ENCODE measurements at places on chromosomes 12 and 14.

DNA sequence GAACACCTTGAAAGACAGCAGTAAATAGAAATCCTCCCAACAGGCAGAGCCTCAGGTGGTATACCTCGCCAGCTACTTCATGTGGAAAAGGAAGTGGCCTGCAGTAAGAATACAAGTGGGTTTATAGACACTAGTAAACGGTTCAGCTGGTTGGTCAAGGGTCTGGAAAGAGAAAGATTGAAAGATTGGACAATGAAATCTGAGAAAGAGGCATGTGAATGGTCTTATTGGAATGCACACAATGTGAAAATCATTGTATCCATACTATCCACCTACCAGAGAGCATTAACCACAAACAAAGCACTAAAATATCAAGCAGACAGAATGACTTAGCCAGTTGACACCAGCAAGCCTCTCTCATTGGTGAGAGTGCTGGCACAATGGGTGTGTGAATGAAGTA is 98.2 kb downstream of the SSPN start:
- DNase-seq: no peak

- DNase-seq: no peak
Measured at GRCh38 chr12:71840231-71840847, 780 bp downstream of the TBC1D15 start.

DNA sequence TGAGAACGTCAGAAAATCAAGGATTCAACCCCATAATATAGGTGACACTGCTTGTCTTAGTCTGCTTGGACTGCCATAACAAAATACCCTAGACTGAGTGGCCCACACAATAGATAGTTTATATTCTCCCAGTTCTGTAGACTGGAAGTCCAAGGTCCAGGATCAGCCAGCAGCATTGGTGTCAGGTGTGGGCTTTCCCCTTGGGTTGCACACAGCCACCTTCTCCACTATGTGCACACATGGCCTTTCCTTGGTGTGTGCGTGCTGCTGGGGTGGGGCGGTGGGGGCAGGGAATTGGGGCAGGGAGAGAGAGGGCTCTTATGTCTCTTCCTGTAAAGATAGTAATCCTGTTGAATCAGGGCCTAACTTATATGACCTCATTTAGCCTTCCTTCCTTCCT is 106.4 kb downstream of the SLC25A47 start:
- no peak for DNase-seq

GRCh38 chr12:6295094-6295811 is 15.2 kb upstream of the PLEKHG6 start:
- DNase-seq: no peak

DNA sequence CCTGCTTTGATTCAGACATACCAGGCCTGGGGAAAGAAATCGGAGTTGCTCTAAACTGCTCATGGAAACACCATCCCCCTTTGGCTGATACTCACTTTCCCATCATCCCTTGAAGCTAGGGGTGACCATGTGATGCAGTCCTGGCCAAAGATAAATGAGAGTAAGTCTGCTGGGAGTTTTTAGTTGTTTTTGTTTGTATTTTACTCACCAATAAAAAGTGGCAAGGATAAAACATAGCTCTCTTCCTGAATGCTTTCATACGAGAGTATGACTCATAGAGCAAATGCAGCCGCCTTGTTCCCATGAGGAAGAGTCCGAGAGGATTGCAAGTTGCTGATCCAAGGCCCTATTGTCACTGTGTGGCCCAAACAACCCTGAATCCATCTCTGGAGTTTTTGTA is 126.4 kb upstream of the TMEM132C start:
- DNase-seq: no peak

- DNase-seq: no peak
Measured at GRCh38 chr14:52312931-52313355, 1.2 kb upstream of the PTGER2 start.

GRCh38 chr14:100034468-100034867 is 30.8 kb upstream of the EVL start:
- no peak for DNase-seq

GRCh38 chr12:91109148-91109564 is 2.1 kb downstream of the LUM start:
- peak; percentile 1 for DNase-seq

GRCh38 chr12:112214064-112214463 is 88.7 kb downstream of the TRAFD1 start:
- DNase-seq: no peak

- DNase-seq: no peak
Measured at GRCh38 chr12:13538136-13538535, 341.6 kb downstream of the EMP1 start.

GRCh38 chr14:35416108-35416750 is 11.7 kb upstream of the NFKBIA start:
- no peak for DNase-seq

- no peak for DNase-seq
Measured at GRCh38 chr12:107159384-107159900, 66.1 kb upstream of the CRY1 start.

DNA sequence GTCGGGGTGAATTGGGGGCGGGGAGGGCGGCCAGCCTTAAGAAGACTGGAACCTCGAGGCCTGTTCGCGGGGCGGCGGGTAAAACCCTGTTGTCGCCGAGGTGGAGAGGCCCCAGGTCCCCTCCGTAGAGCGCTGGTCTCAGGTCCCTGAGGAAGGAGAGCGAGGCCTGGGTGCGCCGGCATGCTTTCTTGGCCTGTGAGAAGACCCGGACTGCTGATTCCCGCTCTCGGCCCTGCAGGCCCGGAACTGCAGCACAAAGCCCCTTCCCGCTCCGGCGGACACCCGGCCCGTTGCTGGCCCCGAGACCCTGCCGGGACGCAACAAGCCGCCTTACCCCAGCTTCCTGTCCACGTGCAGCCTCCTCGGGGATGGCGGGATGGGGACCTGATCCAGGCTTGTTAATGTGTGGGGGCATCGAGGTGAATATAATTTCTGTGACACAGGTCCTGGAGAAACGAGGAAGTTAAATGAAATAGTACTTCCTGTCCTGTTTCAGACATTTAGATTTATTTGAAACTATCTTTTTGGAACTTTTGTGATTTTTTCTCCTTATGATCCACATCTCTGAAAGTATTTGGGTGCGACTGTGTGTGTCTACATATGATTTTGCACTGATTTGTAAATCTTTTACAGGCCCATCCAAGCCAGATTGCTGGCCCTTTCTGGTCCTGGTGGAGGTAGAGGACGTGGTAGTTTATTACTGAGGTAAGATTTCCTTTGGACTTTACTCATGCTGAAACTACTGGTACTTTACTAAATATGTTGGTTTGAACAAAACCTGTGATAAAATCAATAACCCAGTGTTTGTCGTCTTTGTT is 600 bp downstream of the PNN start:
- DNase-seq: no peak

GRCh38 chr12:1083889-1084262 is 92.9 kb downstream of the ERC1 start:
- no peak for DNase-seq

DNA sequence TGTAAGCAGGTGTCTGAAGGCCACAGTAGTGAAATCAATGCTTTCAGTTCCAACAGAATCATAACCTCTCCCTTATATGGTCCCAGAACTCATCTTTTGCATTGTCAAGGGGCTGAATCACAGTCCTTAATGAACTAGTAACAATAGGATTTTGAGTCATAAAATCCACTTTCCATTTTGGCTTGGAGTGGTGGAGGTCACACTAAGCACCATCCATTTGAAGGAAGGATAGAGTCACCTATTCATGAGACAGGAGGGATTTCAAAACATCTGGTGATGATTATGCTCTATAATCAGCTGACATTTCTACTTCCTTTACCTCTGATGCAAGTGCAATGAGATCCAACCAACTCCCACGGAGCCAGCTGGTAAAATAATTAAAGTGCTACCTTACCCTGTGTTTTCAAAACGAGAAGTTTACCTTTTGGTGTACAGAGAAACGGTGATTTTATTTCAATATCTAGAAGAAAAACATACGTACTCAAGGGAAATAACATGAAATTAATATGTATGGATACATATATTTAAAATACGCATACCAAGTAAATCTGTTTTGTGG is 59.1 kb downstream of the TMEM132D start:
- DNase-seq: no peak

- no peak for DNase-seq
Measured at GRCh38 chr12:6765634-6766581, at the start of gene PTMS. Gene PTMS, plus strand, starts transcription at chr12:6766363. Its CDS starts 343 bp downstream, at chr12:6766706.

GRCh38 chr12:57640175-57641042 is 7.4 kb upstream of the B4GALNT1 start:
- no peak for DNase-seq

DNA sequence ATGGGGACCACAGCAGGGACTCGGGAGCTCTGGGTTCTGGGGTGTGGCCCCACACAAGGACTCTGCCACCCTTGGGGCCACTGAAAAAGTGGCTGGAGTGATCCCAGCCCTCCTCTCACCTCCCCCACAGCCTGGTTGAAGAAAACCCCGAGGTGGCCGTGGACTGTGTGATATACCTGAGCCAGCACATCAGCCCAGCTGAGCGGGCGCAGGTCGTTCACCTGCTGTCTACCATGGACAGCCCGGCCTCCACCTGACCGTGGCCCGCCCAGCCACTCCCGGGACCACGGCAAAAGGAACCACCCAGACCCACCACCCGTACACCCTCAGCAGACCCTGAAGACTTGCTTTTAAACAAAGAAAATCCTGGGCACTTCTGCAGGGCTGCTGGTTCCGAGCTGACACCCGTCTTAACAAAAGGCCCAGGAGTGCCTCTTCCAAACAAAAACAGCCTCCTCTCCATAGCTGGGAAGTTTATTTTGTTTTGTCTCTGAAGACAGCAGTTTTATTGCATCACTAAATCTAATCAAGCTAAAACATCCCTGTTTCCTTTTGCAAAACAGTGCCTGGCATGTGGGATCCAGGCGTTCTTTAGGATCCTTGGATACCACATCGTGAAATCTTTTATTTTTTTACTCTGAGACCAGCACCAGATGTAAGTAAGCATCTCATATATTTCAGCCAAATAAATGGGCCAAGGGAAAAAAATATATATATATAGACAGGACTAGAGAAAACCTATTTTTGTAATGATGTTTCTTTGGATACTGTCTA is 42.8 kb downstream of the FOXN4 start:
- DNase-seq: no peak

DNA sequence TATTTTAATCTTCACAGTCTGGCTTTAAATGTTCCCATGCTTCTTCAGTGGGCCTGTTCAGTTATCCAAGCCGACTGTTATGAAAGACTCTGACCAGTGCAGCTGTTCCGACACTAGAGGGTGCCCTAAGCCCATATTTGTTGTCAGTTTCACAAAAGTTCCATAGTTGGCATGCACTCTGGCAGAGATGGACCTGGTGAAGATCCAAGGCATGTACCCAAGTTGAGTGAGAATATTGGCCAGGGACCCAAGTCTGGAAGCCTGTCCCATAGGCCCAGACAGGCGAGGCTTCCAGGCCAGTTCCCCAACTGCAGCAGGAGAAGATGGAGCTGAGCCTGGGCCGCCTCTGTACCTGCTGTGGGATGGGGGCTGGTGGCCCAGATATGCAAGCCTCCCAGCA is 27.4 kb upstream of the GUCY2C start:
- no peak for DNase-seq

GRCh38 chr12:130354407-130354806 is 16.7 kb downstream of the PIWIL1 start:
- DNase-seq: no peak

DNA sequence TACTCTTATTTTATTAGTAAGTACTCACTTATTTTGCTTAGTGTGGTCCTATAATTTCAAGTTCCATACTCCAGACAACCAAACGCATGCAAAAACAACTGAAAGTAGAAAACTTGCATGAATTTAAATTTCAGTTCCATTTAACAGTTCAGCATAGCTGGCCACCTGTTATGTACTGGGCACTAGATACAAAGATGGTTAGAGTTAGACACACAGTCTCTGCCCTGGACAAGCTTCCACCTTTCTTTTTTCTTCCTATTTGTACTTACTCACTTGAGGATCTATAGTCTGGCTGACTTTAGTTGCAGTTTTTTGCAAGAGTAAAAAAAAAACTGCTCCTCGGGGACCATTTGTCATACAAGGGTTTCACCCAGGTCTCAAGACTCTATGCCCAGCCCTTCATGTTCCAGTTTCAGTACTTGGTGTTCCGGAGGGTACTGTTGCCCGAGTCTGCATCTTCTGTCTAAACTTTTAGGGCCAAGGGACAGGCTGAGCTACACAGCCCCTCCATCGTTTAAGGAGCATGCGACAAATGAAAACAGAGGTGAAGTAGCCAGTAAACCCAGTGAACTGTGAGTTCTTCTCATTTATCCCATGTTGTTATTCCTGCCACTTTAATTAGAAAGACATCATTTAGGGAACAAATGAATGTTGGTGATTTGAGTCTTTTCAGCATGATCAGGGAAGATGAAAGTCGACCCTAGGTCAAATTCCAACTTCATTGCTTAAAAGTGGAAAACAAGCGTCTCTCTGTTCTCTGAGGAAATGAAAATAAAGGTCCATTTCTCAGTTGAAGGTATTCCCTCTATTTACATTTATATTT is 22.3 kb downstream of the RPGRIP1 start:
- no peak for DNase-seq

DNA sequence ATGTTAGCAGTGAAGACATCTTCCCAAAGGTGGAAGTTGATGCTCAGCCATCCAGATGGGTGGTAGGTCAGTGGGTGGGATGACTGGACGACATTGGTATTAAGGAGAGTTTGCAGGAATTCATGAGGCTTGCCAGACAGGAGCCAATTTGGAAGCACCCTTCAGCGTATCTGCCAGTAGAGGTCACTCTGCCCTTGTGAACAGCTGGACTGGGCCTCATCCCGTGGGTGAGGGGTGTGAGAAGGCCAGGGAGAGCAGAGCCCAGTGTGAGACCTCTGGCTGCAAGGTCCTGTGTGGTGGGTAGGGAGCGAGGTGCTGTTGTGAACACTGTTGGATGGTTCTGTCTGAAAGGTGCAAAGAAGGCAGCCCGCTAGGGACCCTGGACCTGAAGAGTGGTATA is 37.7 kb downstream of the SLC5A8 start:
- DNase-seq: no peak

- DNase-seq: no peak
Measured at GRCh38 chr12:23948291-23948690, 1.2 kb downstream of the SOX5 start.

- DNase-seq: no peak
Measured at GRCh38 chr12:64781280-64782190, 22.3 kb upstream of the GNS start.

DNA sequence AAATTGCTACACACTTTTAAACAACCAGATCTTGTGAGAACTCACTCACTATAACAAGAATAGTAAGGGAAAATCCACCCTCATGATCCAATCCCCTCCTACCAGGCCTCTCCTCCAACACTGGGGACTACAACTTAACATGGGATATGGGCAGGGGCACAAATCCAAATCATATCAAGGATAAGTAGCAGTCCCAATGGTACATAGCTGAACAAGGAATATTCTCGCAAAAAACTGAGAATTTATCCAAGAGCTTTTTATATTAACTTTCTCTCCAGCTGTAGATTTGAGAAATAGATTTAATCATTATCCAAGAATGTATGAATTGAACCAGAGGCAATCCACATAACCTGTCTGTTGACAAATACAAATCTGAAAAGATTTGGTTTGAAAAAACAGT is 185.2 kb downstream of the TMTC3 start:
- no peak for DNase-seq

- no peak for DNase-seq
Measured at GRCh38 chr14:61581955-61582615, 113.2 kb upstream of the HIF1A start.

GRCh38 chr12:125083072-125083471 is 17.8 kb downstream of the AACS start:
- DNase-seq: no peak

All from stimulated activated CD8-positive, alpha-beta memory T cell treated with anti-CD3 and anti-CD28 coated beads, Interleukin-15, amount 100 ng/mL, for 24 hours (primary cell).